Natural killer cell treated with Interleukin-12 subunit alpha and Interleukin-12 subunit beta and Interleukin-15 and Interleukin-18, amount 100 ng/mL, for 72 hours (primary cell): ENCODE measurements at places on chromosomes 12 and 14.
A peak's percentile ranks its signal among the peaks of the same experiment; 100 is the strongest.

GRCh38 chr12:57135527-57136326 is 7.4 kb downstream of the LRP1 start:
- H3K36me3 ChIP-seq: no peaks in the 10 kb centered on the region
- no peak overlapping the region for H3K4me3 ChIP-seq
- H3K27me3 ChIP-seq: peaks cover 19% of the 10 kb centered on the region
- DNase-seq: peak; percentile 54
- no peak overlapping the region for H3K27ac ChIP-seq

- no peak overlapping the region for H3K27ac ChIP-seq
- no peaks in the 10 kb centered on the region for H3K36me3 ChIP-seq
- H3K4me1 ChIP-seq: no peaks in the 10 kb centered on the region
- no peaks in the 10 kb centered on the region for H3K27me3 ChIP-seq
Measured at GRCh38 chr12:44720265-44720664, 155.8 kb downstream of the NELL2 start.

GRCh38 chr12:7373226-7373625 is 69.4 kb downstream of the ACSM4 start:
- H3K27me3 ChIP-seq: peaks cover 21% of the 10 kb centered on the region
- no peak overlapping the region for H3K27ac ChIP-seq
- no peaks in the 10 kb centered on the region for H3K36me3 ChIP-seq
- no peak overlapping the region for H3K4me3 ChIP-seq
- H3K4me1 ChIP-seq: no peaks in the 10 kb centered on the region

- peaks cover 23% of the 10 kb centered on the region for H3K4me1 ChIP-seq
- no peaks in the 10 kb centered on the region for H3K27me3 ChIP-seq
- H3K4me3 ChIP-seq: peak overlapping the region; percentile 36
- no peak for DNase-seq
- peak overlapping the region; percentile 67 for H3K27ac ChIP-seq
- H3K36me3 ChIP-seq: no peaks in the 10 kb centered on the region
Measured at GRCh38 chr14:64232944-64233343, 61.2 kb downstream of the ESR2 start.

DNA sequence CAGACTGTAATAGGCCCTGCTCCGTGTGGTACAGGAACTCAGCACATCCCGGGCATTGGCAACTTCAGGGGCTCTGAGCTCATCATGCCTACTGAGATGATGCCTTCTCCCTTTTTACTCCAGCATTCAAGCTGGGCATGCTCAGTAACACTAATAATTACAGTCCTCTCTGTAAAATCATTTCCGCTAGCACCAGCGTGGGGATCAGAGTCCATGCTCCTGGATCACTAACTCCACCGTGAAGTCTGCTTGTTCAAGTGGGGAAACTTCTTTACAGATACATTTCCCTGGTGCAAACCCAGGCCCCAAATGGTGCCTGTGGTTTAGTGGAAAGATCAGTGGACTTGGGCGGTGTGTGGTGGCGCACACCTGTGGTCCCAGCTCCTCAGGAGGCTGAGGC is 16.7 kb downstream of the CLSTN3 start:
- no peak for DNase-seq
- no peaks in the 10 kb centered on the region for H3K27me3 ChIP-seq
- H3K4me1 ChIP-seq: peaks cover 3% of the 10 kb centered on the region
- H3K36me3 ChIP-seq: peaks cover 4% of the 10 kb centered on the region
- H3K4me3 ChIP-seq: no peak overlapping the region
- H3K27ac ChIP-seq: no peak overlapping the region

GRCh38 chr14:51335531-51335930 is 95.5 kb downstream of the TMX1 start:
- H3K4me3 ChIP-seq: no peak overlapping the region
- H3K27ac ChIP-seq: no peak overlapping the region
- no peaks in the 10 kb centered on the region for H3K36me3 ChIP-seq
- H3K4me1 ChIP-seq: no peaks in the 10 kb centered on the region
- DNase-seq: no peak

- H3K4me3 ChIP-seq: no peak overlapping the region
- peaks cover 27% of the 10 kb centered on the region for H3K4me1 ChIP-seq
- no peaks in the 10 kb centered on the region for H3K27me3 ChIP-seq
- H3K27ac ChIP-seq: no peak overlapping the region
Measured at GRCh38 chr12:53045696-53046045, 4.2 kb upstream of the TNS2 start.

DNA sequence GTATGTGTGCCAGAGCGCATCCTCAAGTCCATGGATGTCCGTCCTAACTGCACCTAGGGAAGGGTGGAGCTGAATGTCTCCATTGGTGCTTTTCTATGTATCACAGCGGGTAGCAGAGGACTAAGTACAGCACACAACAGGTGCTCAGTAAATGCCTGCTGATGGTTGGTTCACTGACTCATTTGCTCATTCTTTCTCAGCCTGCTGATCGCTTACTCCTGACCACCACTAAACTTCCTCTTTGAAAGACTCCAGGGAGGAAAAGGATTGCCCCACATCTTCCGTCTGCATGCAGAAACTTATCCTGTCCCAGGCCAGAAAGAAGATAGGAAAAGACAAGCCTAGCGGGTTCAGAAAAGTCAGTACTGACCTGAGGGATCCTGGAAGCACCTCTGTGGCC is 66.3 kb downstream of the B4GALNT3 start:
- peak; percentile 42 for DNase-seq
- H3K27ac ChIP-seq: no peak overlapping the region
- H3K4me3 ChIP-seq: no peak overlapping the region
- peaks cover 3% of the 10 kb centered on the region for H3K4me1 ChIP-seq
- H3K27me3 ChIP-seq: peaks cover 3% of the 10 kb centered on the region
- H3K36me3 ChIP-seq: no peaks in the 10 kb centered on the region

GRCh38 chr12:83015390-83016217 is 328.9 kb downstream of the TMTC2 start:
- no peaks in the 10 kb centered on the region for H3K27me3 ChIP-seq
- peaks cover 6% of the 10 kb centered on the region for H3K4me1 ChIP-seq
- H3K27ac ChIP-seq: no peak overlapping the region
- H3K4me3 ChIP-seq: peak overlapping the region; percentile 44
- peaks cover under 1% of the 10 kb centered on the region for H3K36me3 ChIP-seq

- no peak overlapping the region for H3K4me3 ChIP-seq
- H3K27ac ChIP-seq: no peak overlapping the region
- DNase-seq: no peak
- H3K36me3 ChIP-seq: no peaks in the 10 kb centered on the region
- H3K27me3 ChIP-seq: peaks cover 28% of the 10 kb centered on the region
- H3K4me1 ChIP-seq: no peaks in the 10 kb centered on the region
Measured at GRCh38 chr12:3928538-3929184, 55.5 kb upstream of the PARP11 start.

DNA sequence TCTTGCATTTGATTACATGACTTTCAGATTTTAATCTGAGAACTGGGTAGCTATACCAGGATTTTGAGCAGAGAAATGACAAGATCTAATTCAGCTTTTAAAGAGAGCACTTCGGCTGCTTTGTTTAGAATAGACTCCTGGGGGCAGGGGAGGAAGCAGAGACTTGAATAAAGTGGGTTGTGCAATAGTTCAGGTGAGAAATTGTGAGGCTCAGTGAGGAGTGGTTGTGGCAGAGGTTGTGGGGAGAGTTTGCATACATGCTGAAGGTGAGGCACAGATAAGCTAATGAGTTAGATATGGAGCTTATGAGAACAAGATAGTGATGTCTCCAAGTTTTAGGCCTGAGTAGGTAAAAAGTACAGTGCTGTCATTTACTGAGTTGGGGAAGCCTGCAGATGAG is 281.4 kb downstream of the FLRT2 start:
- H3K27me3 ChIP-seq: no peaks in the 10 kb centered on the region
- H3K4me3 ChIP-seq: no peak overlapping the region
- peaks cover 5% of the 10 kb centered on the region for H3K36me3 ChIP-seq
- DNase-seq: no peak
- H3K27ac ChIP-seq: no peak overlapping the region
- peaks cover 11% of the 10 kb centered on the region for H3K4me1 ChIP-seq

GRCh38 chr14:32358781-32359180 is 29.7 kb downstream of the AKAP6 start:
- peaks cover 8% of the 10 kb centered on the region for H3K27me3 ChIP-seq
- no peak overlapping the region for H3K27ac ChIP-seq
- no peak overlapping the region for H3K4me3 ChIP-seq
- DNase-seq: no peak
- H3K36me3 ChIP-seq: no peaks in the 10 kb centered on the region
- H3K4me1 ChIP-seq: no peaks in the 10 kb centered on the region

GRCh38 chr12:90211017-90211416 is 502.4 kb upstream of the ATP2B1 start:
- H3K4me1 ChIP-seq: no peaks in the 10 kb centered on the region
- no peak overlapping the region for H3K27ac ChIP-seq
- no peak for DNase-seq
- no peak overlapping the region for H3K4me3 ChIP-seq

DNA sequence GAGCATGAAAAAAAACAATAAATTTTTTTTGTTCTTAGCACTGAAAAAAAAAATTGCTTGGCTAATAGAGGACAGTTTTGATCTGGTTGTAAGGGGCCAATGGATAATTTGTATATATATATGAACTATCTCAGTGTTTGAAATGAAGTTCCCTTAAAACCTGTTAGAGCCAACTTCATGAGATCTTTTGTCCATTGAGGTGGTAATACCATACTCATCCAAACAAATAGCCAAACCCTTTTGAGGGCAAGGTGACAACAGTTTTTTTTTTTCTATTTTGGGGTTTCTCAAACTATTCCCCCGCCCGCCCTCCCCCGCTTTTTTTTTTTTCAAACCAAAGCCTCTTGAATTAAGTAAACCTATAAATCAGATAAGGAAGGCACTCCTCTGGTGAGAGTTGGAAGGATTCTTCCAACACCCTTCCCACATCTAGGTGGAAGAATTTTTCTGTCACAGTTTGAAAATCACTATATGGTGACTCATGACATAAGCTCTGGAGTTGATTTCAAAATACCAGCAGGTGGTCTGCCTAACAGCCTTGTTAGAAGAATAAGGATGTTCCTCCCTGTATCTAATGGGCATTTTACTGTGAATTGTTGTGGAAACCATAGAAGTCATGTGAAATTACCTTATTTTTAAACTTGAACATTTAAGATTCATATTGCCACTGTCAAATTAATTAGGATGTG is 10.2 kb downstream of the ARHGAP5 start:
- H3K27me3 ChIP-seq: no peaks in the 10 kb centered on the region
- no peak overlapping the region for H3K27ac ChIP-seq
- peaks cover 13% of the 10 kb centered on the region for H3K36me3 ChIP-seq
- peaks cover 5% of the 10 kb centered on the region for H3K4me1 ChIP-seq

- H3K4me3 ChIP-seq: no peak overlapping the region
- no peak overlapping the region for H3K27ac ChIP-seq
- no peaks in the 10 kb centered on the region for H3K27me3 ChIP-seq
- H3K4me1 ChIP-seq: peaks cover 9% of the 10 kb centered on the region
- no peaks in the 10 kb centered on the region for H3K36me3 ChIP-seq
Measured at GRCh38 chr12:94143438-94143837, 4.9 kb upstream of the PLXNC1 start.

DNA sequence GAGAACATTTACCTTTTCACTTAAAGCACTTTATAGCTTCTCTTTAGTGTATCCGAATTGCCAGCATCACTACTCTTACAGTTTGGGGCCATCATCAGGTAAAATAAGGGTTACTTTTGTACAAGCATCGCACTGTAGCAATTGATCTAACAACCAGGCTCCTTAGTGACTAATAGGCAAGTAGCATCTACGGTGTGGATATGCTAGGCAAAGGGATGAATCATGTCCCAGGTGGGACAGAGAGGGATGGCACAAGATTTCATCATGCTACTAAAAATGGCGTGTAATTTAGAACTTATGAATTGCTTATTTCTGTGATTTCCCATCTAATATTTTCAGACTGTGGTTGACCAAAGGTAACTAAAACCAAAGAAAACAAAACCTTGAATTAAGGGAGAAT is 582.3 kb downstream of the KCNH5 start:
- no peaks in the 10 kb centered on the region for H3K27me3 ChIP-seq
- no peaks in the 10 kb centered on the region for H3K36me3 ChIP-seq
- H3K4me1 ChIP-seq: no peaks in the 10 kb centered on the region
- H3K4me3 ChIP-seq: no peak overlapping the region
- H3K27ac ChIP-seq: no peak overlapping the region

- no peak for DNase-seq
- no peaks in the 10 kb centered on the region for H3K36me3 ChIP-seq
- no peaks in the 10 kb centered on the region for H3K4me1 ChIP-seq
- H3K4me3 ChIP-seq: no peak overlapping the region
Measured at GRCh38 chr12:3556716-3557115, 65.7 kb downstream of the PRMT8 start.

GRCh38 chr14:32594766-32595165 is 265.7 kb downstream of the AKAP6 start:
- H3K27me3 ChIP-seq: no peaks in the 10 kb centered on the region
- no peak overlapping the region for H3K27ac ChIP-seq
- no peaks in the 10 kb centered on the region for H3K36me3 ChIP-seq
- H3K4me1 ChIP-seq: no peaks in the 10 kb centered on the region
- no peak overlapping the region for H3K4me3 ChIP-seq

GRCh38 chr14:50741567-50741966 is 73.5 kb upstream of the SAV1 start:
- H3K4me3 ChIP-seq: peak overlapping the region; percentile 63
- H3K27ac ChIP-seq: peak overlapping the region; percentile 92
- peaks cover 34% of the 10 kb centered on the region for H3K4me1 ChIP-seq
- no peaks in the 10 kb centered on the region for H3K27me3 ChIP-seq
- no peak for DNase-seq

DNA sequence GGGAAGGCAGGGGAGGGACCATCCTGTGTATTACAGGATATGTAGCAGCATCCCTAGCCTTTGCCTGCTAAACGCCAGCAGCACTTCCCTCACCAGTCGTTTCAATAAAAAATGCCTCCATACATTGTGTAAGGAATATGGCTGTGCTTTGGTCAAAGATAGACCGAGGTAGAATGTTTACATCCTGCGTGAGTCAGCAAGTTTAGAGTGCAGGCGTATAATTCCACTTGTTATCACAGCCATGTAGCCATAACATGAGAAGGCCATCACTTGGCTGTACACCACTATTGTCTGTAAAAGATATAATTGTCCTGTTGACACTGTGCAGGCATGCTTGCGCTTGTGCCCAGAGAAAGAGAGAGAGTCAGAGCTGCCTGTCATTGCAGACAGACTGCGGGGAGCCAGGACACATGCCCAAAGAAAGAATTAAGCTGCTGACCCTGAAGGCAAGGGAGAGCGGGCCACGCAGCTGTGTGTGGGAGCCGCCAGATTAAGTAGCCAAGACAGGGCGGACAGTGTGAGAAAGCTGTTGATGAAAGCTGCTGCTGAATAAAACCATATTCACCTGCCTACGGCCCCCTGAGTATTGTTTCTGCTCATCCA is 68.4 kb downstream of the CRACR2A start:
- H3K27ac ChIP-seq: no peak overlapping the region
- no peaks in the 10 kb centered on the region for H3K27me3 ChIP-seq
- H3K4me1 ChIP-seq: peaks cover 26% of the 10 kb centered on the region

- H3K36me3 ChIP-seq: no peaks in the 10 kb centered on the region
- H3K27ac ChIP-seq: peak overlapping the region; percentile 53
- no peaks in the 10 kb centered on the region for H3K27me3 ChIP-seq
Measured at GRCh38 chr12:49643961-49644619, 20.7 kb downstream of the PRPF40B start.
